T-helper 1 cell (primary cell): ENCODE measurements at places on chromosomes 1 and 21.

DNA sequence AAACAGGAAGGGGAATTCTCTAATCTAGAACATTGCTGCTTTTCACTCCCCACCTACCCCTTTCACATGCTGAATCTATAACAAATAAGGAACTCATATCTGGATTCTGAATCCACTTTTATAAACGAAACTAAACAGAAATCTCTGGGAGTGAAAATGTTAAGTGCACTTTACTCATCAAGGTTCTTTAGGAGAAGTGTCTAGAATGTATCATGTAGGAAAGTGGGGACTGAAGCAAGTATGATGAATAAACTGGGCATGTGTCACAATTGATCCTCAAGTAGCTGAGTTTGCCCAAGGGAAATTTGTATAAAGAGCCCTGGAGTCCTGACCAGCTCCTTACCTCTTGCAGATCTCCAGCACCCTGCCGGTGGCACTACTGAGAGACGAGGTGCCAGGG, 19.8 kb downstream of the AVPR1B start:
- DNase-seq: no peak

DNA sequence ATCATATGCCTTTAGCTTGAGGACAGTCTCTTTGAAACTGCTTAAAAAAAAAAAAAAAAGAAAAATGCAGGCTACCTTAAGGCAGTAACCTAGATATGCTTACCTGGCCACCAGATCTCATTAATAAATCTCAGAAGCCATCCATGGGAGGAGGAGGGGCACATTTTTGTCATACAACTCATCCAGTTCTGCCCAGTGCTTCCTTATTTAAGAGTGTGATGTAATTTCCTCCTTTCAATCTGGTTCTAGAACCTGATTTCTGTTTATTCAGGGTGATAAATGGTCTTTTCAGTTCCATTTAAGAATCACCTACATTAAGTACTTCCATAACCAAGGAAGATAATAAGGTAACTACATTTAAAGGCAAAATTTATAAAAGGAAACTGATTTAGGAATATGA, 6.1 kb downstream of the ERRFI1 start:
- no peak for DNase-seq

DNA sequence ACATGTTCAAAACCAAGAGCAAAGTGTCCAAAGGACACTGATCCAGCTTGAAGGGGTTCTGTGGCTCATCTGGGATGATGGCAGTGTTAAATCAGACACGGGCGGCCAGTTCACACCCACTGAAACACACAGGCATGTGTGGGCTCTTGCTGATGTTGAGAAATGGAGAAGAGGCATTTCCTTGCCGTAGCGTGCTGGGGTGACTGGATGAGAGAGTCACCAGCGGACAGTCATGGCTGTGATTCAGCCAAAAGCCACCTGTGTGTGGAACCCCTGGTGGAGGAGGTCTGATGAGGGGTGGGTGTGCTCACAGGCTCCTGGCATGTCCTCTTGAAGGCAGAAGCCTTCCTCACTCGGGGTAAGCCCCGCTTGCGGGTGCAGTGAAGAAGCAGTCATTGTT, 7.2 kb downstream of the C1orf35 start:
- DNase-seq: no peak

- DNase-seq: peak; percentile 60
Measured at GRCh38 chr1:84996846-84997666, at the start of gene MCOLN2. Gene MCOLN2 (minus strand): TSS chr1:84997113. CDS start chr1:84996872, 241 bp downstream.

DNA sequence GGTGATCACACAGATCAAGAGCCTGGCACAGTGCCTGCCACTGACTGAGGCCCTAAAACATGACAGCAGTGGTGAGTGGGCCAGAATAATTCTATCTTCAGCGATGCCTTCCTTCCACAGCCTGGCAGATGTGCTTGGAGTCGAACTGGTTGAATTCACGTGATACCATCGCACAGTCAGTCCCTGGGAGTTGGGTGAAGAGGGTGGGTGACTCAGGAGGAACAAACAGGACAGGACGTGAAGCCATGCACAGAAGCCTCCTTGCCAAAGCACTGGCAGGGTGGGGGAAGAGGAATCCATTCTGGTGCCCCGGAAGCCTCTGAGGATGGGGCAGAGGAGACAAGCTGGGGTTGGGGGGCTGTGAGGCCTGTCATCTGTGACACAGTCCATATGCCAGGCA, 80.3 kb upstream of the WNT4 start:
- DNase-seq: no peak

- DNase-seq: no peak
Measured at GRCh38 chr1:206787891-206788290, 15.6 kb upstream of the IL10 start.

DNA sequence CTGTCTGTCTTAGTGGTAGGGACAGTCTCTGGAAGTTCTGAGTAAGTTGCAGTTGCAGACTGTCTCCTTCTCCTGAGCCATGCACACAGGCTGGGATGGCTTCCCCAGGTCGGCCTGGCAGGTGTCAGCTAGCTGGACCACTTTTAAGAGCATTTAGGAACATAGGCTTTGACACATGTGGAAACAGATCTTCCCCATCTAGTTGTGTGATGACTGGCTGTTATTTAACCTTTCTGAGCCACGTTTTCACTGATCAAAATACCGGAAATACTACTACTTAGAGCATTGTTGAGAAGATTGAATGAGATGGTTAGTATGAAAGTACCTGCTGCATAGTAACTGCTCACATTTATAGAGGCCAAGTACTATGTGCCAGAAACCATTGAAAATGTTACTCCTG, 6.2 kb upstream of the MAPKAPK2 start:
- no peak for DNase-seq

GRCh38 chr21:44301961-44302406, 2.1 kb downstream of the PFKL start:
- no peak for DNase-seq

DNA sequence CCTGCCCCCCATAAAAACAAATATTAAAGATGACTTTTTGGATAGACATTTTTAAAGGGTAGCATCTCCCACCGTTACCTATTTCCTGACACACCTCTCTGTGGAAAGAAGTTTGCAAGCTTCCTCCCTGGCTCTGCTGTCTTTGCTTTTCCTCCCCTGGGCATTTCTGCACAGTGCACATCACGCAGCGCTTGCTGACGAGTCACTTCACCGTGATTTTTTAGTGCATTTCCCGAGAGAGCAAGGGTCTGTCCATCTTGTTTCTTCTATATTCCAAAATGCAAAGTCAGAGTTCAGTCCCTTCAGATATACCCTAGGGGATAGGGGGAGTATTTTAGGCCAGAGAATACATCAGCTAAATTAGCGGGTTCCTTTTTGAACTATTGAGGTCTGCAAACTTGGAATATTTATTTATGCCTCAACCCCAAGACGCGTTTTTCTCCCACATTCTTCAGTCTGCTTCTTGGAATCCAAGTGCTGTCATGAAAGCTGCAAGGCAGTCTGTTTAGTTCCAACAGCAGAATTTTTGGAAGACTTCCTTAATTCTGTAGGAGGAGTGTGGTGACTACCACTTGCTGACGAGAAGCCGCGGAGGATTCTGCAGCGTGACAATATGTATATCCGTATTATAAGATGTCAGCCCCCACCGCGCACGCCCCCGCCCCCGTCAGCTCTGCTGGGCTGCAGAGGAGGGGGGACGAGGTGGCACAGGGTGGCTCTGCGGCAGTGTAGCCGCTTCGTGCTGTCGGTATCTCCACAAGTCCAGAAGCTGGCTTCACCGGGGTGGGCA, 22.4 kb downstream of the SMYD2 start:
- DNase-seq: no peak

GRCh38 chr1:19418503-19418971, 66.8 kb downstream of the CAPZB start:
- no peak for DNase-seq

- DNase-seq: no peak
Measured at GRCh38 chr1:156106624-156107488, 7.7 kb upstream of the LMNA start.

DNA sequence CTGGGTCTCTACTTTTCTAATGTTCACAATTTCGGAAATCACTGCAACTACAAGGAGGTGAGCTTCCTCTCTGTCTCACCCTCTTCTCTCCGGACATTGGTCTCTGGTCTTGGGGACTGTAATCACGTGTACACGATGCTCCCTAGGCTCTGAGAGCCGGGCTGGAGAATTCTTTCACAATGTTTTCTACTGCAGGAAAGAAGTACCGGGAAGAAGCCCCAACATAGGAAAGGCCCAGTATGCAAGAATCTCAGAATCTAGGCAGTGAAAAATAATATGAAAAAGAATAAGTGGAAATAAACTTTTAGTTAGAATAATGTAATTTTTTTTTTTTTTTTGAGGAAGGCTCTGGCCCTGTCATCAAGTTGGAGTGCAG, 13.5 kb upstream of the HJV start:
- no peak for DNase-seq

GRCh38 chr1:33429332-33429731, 1.6 kb downstream of the PHC2 start:
- DNase-seq: no peak

GRCh38 chr1:145720556-145720877, 1.2 kb downstream of the CD160 start:
- no peak for DNase-seq

- no peak for DNase-seq
Measured at GRCh38 chr1:25996966-25997827, 666 bp downstream of the PAFAH2 start.

GRCh38 chr1:110130989-110131388, 18.7 kb downstream of the UBL4B start:
- DNase-seq: no peak

DNA sequence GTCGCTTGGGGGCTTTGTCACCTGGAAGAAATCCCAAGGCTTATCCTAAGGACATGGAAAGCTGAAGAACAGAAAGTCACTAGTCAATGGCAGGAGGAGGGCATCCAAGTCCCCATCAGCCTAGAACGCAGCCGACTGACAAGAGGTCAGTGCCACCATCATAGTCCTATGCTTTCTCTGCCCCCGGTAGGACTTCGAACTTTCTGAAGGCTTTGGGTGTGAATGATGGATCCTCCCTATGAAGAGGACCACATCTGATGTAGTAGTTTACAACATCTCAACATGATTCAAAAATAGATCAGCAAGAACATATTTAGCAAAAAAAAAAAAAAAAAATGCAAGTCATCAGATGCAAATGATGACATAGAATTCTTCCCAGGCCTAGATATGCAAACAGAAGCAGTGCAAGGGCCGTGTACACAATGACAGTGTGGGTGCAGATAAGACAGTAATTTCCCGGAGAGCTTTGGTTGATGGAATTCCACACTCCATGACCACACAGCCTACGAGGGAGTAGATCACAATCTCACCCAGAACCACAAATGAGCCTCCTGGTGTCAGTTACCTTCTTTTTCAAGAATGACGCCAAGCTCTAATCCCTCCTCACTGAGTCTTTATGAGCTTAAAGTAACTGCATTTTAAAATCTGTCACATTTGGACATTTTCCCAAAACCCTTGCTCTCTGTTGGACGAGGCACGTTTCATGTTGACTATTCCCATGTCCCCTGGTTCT, 88.2 kb downstream of the PSMG1 start:
- DNase-seq: no peak

- DNase-seq: no peak
Measured at GRCh38 chr21:29248124-29248523, 50.6 kb upstream of the BACH1 start.

GRCh38 chr1:173239058-173239457, 31.9 kb upstream of the TNFSF4 start:
- DNase-seq: no peak

GRCh38 chr1:207069858-207070506, 16.9 kb downstream of the PFKFB2 start:
- no peak for DNase-seq

DNA sequence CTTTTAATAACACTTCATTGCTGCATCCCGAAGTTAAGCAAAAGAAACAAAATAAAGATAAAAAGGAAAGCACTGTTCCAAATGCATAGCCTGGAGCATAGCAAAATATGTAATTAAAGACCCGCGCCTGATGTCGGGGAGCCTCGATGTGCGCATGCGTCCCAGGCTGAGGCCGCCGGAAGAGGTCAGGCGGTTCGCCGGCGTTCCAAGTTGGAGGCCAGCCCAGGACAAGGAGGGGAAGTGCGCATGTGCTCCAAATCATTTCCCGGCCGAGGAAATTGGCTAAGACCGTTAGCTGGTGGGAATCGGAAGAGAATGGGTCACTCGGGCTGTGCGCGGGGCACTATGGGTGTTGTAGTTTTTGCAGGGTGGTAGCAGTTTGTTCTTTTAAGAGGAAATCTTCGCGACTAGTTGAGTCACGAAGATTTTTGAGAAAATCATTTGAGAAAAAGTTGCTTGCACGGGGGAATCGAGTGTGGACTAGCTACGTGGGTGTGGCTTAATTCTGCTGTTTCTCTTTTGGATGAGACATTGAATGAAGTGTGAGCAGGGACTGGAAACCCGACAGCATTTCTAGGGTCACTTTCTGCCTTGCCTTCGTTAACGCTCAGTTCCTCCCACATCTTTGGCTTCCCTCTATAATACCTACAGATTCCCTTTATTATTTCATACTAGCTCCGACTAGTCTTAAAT, 31.0 kb upstream of the CD1D start:
- DNase-seq: peak; percentile 51

- DNase-seq: peak; percentile 43
Measured at GRCh38 chr1:112707221-112708001, 484 bp upstream of the RHOC start.

DNA sequence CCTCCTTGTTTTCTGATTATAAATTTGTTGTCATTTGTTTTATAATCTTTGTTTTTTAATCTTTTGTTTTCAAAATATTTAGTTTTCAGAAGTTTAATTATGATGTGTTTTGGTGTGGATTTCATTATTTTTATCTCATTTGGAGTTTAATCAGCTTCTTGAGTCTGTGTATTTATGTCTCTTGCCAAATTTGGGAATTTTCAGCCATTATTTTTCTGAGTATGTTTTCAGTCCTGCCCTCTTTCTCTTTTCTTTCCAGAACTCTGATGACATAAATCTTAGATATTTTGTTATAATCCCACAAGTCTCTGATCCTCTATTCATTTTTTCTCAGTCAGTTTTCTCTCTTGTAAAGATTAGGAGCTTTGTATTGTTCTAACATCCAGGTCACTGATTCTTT, 89.8 kb downstream of the RHOU start:
- no peak for DNase-seq

- DNase-seq: no peak
Measured at GRCh38 chr1:101406271-101406670, 169.5 kb downstream of the S1PR1 start.

DNA sequence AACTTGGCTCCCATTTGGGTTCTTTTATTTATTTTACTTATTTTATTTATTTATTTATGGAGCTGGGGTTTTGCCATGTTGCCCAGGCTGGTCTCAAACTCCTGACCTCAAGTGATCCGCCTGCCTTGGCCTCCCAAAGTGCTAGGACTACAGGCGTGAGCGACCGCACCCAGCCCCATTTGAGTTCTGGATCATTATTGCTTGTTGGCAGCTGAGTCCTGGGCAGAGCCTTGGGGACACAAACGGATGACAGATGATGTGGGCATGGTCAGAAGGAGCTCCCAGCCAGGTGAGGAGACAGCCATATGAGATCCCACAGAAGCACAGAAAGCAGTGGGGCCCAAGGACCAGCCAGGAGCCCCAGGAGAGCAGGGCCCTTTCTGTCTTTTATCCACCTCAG, 254.0 kb downstream of the MATN1 start:
- DNase-seq: no peak

- no peak for DNase-seq
Measured at GRCh38 chr1:10789803-10790702, 6.4 kb downstream of the CASZ1 start.

GRCh38 chr1:54944610-54945392, 35.6 kb upstream of the TMEM61 start:
- DNase-seq: peak; percentile 42

GRCh38 chr1:45925728-45926287, 122.4 kb downstream of the MAST2 start:
- DNase-seq: no peak
